ENCODE measurements at places on chromosomes 16 and 17. TPM values are rescaled to one million over a fixed set of nuclear protein-coding genes. Genes with fewer than 3 reads are reported as not detected.

The PKMYT1 gene
- 0.95 TPM for total RNA-seq

The KRTAP9-9 gene
- total RNA-seq: not detected

GRCh38 chr17:57412520-57413096 is 156.3 kb downstream of the MSI2 start:
- DNase-seq: no peak

GRCh38 chr16:89575247-89576152 is at the start of gene CPNE7:
TSS of gene CPNE7 (plus strand) at chr16:89575758. CDS start at chr16:89575898, 140 bp downstream.
- no peak for DNase-seq

- DNase-seq: no peak
Measured at GRCh38 chr16:84840687-84841627, 21.2 kb downstream of the CRISPLD2 start.

- DNase-seq: no peak
Measured at GRCh38 chr17:81844327-81844851, 9.5 kb upstream of the PPP1R27 start.

DNA sequence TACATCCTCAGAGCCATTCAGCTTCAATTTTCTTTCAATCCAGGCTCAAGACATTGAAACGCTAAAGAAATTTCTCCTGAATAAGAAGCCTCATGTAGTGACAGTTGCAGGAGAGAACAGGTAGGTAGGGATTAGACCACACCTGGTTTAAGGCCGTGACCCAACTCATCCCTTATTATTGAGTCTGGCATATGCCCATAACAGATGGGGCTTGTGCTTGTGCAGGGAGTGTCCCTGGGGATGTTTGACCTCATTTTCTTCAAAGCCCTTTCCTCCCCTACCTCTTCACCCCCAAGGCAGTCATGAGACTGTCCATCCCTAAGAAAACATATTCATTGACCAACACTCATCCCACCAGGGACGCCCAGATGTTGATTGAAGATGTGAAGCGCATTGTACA is 24.3 kb downstream of the SUPT6H start:
- no peak for DNase-seq
